Sciatic nerve (tissue), 2 donors: ENCODE measurements at places on chromosomes 4 and X.

DNA sequence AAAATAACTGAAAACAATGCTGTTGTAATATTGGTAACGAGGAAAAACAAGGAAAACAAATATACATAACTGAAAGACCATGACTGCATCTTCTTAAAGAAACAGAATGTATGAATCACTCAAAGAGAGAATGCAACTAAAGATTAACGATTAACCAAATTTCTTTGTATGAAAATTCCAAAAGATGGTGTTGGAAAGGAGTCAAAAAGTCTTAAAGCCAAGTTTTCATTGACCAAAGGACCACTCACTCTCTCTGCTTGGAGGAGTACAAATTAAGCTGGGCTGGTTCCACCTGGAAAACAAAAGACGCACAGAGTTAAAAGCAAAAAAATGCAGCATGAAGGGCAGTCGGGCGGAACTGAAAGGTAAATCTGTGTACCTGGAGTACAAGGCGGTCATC is 1.8 kb downstream of the DCAF12L1 start:
- DNase-seq: no peak

- DNase-seq: peak; percentile 66
Measured at GRCh38 chrX:39820938-39821708, 276.6 kb downstream of the BCOR start.

DNA sequence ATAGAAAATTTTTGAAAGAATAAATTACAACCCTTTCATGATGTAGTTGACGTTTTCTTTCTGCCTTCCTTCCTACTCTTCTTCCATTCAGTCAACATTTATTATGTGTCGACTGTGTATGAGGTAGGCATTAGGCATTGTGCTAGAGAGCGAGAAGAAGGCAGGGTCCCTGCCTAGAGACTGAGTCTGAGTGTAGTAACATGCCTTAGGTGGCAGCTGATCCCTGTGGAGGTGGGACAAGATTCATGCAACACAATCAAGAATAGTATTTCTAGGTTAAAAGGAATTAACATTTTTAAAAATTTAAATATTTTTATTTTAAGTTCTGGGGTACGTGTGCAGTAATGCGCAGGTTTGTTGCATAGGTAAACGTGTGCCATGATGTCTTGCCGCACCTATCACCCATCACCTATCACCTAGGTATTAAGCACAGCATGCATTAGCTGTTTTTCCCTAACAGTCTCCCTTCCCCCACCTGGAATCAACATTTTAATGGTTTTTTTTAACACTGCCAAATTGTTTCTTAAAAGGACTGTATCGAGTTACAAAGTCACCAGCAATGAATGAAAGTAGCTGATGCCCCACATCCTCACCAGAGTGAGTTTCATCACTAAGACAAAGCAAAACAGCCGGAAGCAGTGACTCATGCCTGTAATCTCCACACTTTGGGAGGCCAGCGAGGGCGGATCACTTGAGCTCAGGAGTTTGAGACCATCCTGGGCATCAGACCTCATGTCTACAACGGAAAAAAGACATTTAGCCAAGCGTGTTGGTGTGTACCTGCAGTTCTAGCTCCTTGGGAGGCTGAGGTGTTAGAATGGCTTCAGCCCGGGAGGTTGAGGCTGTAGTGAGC is 84.0 kb downstream of the WWC2 start:
- no peak for DNase-seq

- no peak for DNase-seq
Measured at GRCh38 chrX:85996555-85996954, 50.8 kb downstream of the CHM start.

- no peak for DNase-seq
Measured at GRCh38 chr4:125538670-125539069, 223.9 kb downstream of the FAT4 start.

DNA sequence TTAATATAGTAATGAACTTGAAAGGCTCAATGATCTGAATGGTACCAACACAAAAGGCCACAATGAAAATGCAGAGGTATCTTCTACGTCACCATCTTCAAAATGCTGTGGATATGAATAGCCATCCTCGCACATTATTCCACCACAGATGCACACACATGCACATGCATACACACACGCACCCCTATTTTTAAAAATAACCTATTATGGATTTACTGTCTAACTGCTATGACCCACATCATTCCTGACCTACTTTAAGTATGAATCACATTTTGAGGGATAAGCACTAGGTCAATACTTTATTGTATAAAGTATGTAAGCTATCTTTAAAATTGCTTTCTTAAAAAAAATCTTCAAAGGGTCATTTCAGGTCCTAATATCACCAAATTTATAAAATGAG is 24.4 kb upstream of the CORIN start:
- no peak for DNase-seq

DNA sequence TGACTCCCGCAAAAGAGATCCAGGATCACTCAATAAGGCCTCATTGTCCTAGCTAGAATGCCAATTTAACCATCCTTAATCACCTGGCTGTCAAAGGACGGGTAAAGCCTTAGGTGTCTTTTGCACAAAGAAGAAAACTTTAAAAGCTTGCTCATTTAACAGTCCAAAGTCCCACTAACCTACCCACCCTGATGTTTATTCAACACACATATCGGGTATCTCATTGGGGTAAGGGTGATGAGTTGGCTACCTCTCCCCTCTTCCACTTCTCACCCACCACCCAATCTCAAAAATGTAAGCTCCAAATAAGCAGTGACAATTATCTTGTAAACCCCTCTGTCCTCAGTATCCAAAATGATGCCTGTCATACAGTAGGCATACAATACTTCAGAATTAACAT is 988 bp upstream of the SRD5A3 start:
- DNase-seq: no peak

DNA sequence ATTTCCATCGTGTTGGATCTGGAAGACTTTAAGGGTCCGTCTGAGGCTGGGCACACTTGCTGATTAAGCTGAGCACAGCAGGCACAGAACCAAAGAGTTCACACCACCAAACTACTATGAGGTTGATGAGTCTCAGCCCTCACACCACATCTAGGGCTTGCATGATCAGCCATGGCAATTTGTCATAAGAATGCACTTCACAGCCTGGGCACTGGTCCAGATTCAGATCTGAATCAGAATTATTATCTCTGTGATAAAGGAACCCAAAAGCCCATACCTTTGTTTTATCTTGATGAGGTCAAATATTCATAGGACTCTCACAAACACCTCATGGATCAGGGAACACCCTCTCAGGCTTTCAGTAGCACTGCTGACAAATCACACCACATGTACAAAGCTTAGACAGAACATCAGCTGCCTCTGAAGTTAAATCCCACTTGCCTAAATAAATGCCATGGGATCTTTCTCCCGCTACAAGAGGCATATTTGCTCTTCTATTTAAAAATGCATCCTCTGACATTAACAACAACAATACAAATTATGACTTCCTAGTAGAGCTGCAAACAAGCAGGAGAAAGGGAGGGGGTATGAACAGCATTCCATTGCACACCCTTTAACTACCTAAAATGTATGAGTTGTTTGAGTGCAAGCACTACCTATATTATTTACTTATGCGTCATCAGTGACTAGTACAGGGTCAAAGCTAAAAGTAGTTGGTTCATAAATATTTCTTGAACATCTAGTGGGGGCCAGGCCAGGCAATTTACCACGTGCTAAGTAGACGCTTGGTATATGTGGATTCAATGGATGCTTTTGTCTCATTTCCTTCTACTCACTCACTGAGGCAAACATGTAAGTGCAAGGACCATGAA is 186.3 kb upstream of the FGF13 start:
- no peak for DNase-seq

GRCh38 chrX:129981200-129981553 is 1.3 kb upstream of the BCORL1 start:
- DNase-seq: no peak
